ENCODE measurements at places on chromosomes 7 and 10.

DNA sequence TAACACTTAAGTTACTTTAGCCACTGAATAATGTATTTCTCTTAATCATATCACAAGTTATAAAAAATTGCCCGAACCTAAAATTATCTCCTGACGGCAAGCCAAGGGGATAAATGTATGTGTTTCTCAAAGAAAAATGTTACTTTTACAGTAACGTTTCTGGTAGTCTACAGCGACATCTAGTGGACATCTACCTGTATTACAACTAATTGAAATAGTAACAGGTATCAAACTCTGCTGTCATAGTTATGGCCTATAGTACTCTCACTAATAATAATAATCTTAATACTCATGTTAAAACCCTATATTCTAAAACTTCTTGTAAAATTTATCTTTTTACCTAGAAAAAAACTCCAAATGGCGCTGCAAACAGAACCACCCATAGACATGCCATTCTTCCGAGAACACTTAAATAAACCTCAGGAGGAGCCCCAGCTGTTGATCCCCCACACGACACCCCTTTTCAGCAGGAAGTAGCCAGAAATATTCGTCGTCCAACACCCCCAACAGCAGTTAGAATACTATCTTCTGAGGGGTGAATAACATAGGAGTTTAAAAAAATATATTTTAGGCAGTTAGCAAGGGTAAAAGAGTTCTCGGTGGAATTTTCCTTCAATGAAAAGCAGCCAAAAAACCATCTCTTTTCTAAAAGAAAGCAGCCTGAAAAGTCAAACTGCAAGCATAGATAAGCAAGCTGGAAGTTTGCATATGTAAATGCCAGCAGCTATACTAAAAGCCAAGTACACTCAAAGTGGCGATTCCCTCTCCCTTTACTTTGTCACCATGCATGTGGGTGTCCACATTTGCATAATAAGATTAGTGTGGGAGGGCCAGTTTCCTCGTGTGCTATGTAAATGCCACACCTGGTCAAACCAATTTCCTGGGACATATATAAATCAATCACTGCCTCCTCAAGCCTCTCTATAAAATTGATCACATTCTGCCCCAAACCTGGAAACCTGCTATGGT is 40.5 kb upstream of the ZNF107 start:
- DNase-seq = peak; percentile 1

DNA sequence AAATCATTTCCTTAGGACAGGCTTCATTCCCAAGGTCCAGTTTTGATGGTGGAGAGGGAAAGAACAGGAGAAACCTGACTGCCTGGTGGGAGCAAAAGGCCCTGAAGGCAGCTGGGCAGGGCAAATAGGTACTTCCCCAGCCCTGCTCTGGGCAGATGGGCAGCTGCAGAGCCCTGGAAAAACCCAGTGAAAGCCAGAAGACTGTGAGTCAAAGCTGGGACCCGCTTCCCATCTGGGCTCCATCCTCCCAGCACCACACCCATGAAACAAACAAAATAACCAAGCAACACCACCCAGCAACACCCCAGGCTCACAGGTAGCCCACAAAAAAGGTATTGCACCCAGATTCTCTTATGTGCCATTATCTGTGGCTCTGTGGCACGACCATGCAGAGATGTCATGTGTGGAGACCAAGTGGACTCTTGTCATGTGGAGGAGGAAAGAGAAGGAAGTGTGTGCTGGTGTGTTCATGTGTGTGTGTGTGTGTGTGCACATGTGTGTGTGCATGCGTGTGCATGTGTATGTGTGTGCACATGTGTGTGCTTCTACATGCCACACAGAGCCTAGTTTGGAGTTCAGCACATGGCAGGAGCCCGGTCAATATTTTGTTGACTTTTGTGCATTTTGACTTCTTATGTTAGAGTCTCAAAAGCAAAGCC is 9.8 kb downstream of the CLRN3 start:
- DNase-seq = no peak

DNA sequence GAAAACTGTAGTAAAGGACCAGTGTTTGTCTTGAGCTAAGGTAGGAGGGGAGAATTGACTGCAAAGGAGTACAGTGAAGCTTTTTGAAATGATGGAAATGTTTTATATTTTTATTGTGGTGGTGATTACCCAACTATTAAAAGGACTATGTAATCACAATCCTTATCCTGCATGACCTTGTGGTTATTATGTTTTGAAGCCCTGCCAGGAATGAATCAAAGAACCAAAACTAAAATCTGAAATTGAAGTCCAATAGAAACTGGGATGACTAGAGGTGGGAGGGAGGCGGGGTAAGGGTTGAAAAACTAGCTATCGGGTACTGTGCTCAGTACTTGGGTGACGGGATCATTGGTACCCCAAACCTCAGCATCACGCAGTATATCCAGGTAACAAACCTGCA is 8.2 kb downstream of the CCDC7 start:
- DNase-seq = peak; percentile 1

GRCh38 chr7:141456298-141456697 is 94.9 kb upstream of the AGK start:
- DNase-seq = peak; percentile 68

- peak; percentile 34 for DNase-seq
Measured at GRCh38 chr10:94343151-94343550, 19.6 kb downstream of the NOC3L start.

- no peak for DNase-seq
Measured at GRCh38 chr7:91019686-91020385, 244.4 kb upstream of the FZD1 start.

DNA sequence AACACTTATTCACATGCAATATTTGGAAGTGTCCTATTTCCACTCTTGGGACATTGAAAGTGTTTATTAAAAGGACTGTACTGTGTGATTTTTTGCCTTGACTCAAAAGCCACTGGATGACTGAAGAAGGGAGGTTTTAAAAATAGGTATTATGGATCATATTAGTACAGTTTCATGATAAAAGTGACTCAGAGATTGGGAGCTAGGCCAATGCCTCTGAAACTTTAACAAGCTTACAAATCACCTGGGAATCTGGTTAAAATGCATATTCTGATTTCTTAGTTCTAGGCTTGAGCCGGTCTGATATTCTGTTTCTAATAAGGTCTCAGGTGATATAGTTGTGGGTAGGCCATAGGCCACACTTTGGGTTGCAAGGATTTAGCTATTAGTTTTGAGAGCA is 191.2 kb downstream of the PLXDC2 start:
- DNase-seq = no peak

Data from EL (cell line).